Stimulated activated CD8-positive, alpha-beta memory T cell treated with anti-CD3 and anti-CD28 coated beads, Interleukin-15, amount 100 ng/mL, for 1 hour (primary cell): ENCODE measurements at places on chromosomes 6 and 20.

GRCh38 chr6:104684911-104685415 lies 174.8 kb downstream of the HACE1 start:
- no peak for DNase-seq

DNA sequence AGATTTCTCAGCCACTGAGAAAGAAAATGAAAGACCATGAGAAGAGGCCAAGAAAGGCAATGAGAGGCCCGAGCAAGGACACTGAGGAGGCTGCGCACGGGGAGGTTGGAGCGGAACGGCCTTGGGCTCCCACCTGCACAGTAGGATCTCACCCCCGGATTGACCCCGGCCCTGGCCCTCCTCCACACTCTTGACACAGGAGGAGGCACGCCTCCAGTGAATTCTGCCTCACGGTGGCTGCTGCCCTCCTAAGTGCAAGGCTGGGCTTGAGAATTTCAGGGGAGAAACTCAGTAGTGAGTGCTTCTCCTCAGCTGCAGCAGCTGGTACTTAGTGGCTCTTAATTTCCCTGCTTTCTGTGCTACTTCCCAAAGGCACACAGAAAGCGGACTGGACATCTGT lies 18.0 kb downstream of the MRPL14 start:
- DNase-seq = no peak

DNA sequence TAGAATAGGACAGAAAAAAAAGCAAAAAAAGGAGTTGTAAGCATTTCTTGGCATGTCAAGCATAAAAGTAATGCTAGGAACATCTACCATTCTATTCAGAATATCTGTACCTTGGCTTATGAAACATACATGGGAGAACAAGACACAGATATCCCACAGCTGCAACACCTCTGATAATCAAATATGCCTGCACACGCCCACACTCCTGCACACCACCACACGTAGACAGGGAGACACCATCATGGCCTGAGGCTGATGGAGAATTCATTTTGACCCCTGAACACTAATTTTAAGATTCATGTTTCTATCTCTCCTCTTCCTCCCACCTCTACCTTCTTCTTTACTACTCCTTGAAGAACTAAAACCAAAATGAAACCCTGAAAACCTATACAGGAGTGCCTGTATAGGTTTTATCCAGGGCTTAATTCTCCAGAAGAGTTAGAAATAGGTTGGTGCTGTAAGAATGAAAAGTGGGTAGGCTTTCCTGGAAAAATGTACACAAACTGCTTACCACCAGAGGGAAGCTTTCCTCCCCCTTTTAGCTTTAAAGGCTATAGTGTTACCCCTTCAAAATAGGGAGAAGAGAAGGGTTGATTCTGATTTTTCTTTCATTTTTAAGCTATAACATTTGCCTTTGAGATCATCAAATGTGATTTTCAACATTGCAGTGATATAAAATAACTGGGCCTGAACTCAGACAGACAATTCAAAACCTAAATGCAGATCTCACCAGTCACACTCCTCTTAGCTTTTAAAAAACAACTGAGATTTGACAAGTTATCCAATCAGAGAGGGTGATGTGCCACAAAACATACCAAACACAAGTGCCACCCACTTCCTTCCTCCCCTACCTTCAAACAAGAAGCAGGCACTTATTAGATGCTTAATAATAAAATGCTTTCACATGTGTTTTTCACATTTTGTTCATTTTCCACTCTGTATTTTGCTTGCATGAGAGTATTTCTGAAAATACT lies 57.9 kb downstream of the ELOVL5 start:
- no peak for DNase-seq

DNA sequence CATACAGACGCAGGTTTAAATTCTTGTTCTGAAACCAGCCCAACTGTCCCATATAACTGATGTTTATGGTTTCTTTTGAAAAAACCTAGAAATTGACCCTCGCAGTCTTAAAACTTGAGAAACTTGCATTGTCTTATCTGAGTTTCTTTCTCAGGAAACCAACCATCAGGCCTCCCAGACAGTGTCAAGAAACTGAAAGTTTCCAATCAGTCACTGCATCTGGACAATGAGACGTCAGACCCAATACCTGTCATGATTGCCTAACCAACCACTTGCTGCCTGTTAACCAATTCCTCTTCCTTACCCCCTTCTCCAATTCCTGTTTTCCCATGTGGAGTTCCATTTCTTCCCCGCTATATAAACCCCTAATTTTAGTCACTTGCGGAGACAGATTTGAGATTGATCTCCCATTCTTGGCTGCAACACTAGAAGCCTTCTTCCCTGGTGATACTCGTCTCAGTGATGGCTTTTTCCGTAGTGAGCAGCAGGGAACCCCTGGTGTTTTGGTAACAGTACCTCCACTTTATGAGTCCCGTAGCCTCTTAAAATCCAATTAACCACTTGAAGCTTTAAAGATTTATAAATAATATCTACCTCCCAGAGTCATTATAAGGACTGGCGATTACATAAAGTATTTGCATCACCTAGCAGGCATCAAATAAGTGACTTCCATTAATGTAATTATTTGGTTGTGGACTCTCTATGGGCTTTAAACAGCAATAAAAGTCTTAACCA lies 49.3 kb downstream of the GPR63 start:
- DNase-seq = no peak

DNA sequence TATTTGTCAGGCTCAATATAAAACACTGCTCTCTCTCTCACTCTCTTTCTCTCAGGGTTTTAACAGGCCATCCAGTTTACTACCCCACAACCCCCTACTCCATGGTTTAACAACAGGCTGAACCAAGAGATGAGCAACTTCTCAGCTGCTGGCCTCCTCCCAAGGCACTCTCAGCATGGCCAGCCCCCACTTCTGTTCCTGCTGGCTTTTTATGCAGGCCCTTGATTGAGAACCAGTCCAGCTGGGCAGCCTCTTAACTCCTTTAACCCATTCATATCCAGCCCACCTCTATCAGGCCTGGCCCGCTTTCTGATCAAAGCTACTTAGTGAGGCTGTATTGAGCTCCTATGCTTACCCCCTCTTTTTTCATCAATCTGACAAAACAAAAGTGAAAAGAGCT lies 346.8 kb upstream of the POU3F2 start:
- no peak for DNase-seq

DNA sequence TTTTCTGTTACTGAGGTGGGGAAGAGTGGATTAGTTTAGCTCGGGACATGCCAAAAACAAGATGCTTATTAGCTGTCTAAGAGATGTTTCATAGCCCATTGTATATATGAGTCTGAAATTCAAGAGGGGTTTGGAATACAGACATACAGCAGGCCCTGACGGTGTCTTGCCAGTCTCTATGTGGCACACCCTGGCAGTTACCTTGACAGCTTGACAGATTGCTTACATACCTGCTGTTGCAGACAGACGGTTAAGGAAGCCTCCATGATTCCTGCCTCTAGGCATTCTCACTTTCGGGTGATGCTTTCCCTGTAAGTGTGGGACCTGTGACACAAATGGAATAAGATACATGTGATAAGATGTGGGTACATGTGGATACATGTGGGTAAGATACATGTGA lies 95.0 kb downstream of the QRSL1 start:
- DNase-seq = no peak

- DNase-seq = no peak
Observed at GRCh38 chr20:20630551-20630950, 81.9 kb downstream of the RALGAPA2 start.

GRCh38 chr20:56212091-56212490 lies 36.4 kb upstream of the MC3R start:
- no peak for DNase-seq

- no peak for DNase-seq
Observed at GRCh38 chr20:20229595-20229994, 138.3 kb upstream of the INSM1 start.

- no peak for DNase-seq
Observed at GRCh38 chr20:10307359-10307735, 88.7 kb downstream of the SNAP25 start.

DNA sequence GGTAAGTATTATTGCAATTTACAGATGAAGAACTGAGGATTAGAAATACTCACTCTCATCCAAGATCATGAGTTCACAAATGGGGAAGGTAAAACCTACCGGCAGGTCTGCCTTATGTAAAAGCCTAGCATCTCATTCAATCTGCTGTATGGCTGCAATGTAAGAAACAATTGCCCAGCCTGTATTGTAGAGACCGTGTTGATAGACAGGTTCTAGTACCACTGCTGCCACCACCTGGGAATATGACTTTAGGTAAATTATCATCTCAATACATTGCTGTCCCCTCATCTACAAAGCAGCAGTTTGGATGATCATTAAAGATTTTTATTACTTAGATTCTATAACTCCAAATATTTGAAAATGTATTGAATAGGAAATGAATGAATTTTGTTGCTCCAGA lies 23.3 kb upstream of the ARHGAP18 start:
- DNase-seq = no peak

DNA sequence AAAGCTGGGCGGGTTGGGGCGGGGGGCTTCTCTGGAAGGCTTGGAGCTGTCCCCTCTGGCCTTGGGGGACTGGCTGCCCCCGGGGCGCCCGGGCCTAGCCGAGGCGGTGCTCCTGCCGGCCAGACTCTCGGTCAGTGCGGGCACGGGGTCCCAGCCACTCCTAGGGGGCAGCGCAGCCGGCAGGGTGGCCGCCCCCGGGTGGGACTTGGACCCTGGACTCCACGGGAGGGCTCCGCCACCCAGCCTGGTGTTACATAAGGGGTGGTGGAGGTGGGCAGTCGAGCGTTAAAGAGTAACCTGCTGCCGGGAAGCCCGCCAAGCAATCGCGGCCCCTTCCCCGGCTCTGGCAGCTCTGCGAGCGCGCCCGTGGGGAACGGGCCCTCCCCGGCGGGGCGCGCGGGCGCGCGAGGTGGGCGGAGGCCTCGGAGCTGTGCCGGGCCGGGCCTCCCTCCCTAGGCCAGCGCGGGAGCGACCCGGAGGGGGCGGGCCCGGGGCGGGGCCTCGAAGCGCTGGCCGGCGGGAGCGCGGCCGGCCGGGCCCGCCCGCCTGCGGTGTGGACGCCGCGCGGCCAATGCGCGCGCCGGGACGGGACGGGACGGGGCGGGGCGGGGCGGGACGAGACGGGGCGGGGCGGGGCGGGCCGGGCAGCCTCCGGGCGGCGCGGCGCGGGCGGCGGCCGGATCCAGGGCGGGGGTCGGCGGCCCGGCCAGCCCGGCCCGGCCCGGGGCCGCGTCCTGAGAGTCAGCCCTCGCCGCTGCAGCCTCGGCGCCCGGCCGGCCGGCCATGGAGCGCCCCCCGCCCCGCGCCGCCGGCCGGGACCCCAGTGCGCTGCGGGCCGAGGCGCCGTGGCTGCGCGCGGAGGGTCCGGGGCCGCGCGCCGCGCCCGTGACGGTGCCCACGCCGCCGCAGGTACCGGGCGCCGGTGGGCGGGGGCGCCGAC lies at the start of gene SLC2A4RG:
Gene SLC2A4RG, plus strand, starts transcription at position 647 of the 940 bp plus-strand sequence. Its CDS starts 137 bp downstream, at position 784.
- DNase-seq = no peak

DNA sequence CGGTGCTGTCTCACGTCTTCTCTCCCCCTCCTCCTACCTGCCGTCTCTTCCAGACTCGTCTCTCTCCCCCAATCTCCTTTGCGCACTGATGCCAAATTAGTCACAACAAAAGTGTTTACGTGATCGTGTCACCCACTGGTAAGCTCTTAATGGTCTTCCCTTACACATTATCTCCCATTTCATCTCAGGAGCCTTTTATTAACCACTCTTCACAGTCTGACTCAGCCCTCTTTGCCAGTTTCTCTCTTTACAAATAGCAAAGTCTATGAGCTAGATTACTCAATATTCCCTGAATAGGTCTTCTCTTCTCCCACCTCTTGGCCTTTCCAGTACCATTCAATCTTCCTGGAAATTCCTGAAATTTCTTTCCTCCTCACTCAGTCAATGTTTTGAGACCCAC lies 247.0 kb downstream of the ESR1 start:
- DNase-seq = no peak

DNA sequence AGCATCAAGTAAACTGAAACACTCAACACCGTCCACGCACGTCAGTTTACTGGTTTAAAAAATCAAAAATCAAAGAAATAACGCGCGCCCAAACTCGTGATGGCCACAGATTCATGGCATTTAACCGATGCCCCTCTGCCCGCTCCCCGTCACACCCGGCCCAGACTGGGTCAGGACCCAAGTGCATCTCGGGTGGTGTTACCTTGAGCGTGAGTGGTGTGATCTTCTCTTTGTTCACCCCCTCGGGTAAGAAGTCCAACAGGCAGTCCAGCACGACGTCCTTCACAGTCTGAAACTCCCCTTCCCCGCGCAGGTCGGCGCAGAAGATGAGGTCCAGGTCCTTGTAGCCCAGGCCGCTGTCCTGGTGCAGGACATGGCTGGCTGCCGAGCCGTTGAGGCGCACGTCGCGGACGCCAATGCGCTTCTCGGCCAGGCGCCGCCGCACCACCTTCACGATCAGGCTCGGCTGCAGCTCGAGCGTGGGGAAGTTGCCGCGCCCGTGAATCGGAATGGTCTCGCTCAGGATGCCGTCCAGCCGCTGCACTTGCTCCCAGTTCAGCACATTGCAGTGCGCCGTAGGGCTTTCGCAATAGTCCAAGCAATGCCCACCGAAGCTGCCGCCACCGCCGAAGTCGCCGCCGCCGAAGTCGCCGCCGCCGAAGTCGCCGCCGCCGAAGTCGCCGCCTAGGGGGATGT lies 945 bp downstream of the TENT5A start:
- peak; percentile 2 for DNase-seq

DNA sequence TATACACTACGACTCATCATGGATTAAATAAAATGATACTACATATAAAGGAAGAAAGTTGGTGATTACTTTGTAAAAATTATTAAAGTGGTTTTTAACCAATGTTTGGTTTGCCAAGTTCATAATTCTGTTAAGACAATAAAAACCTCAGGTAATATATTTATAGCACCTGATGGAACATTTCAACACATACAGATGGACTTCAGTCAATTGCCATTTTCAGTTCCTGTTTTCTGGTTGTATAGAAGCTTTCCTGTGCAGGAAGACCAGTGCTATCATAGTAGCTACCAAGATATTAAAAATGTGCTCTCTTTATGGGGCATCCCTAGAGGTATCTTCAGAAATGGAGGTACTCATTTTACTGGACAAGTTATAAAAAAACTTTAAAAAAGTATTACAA lies 1686.4 kb downstream of the GRIK2 start:
- no peak for DNase-seq

DNA sequence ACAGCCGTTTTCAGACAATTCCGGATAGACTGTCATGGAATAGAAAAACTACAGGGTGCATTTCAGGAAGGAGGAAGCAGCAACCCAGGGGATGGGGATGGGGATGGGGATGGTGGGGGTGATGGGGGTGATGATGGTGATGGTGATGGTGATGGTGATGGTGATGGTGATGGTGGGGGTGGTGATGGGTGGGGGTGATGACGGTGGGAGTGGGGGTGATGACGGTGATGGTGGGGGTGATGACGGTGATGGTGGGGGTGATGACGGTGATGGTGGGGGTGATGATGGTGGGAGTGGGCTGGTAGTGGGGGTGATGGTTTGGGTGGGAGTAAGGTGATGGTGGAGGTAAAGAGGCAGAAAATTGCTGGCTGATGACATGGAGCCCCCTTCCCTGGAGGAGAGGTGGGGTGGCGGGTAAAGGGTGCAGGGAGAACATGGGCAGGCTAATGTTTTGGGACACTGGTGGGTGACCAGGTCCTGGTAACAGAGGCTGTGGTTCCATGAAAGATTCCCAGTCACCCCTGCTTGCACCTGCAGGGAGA lies 17.5 kb downstream of the LAMA5 start:
- DNase-seq = no peak

GRCh38 chr20:23425129-23425528 lies 3.8 kb upstream of the NAPB start:
- DNase-seq = no peak
